ENCODE measurements at places on chromosomes 11 and 22.

DNA sequence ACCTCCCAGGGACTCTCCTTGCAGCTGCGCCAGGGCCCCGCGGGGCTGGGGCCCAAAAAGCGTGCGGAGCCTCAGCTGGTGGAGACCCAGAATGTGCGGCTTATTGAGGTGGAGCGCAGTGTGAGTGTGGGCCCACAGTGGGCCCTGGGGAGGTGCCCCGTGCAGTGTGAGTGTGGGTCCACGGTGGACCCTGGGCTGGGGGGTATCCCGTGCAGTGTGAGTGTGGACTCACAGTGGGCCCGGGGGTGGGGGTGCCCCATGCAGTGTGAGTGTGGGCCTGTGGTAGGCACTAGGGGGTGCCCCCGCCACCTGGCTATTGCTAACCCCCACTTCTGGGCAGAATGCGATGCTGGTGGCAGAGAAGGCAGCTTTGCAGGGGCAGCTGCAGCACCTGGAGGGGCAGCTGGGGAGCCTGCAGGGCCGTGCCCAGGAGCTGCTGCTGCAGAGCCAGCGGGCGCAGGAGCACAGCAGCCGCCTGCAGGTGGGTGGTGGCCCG lies 7.8 kb upstream of the RPS6KA4 start:
- DNase-seq = no peak

DNA sequence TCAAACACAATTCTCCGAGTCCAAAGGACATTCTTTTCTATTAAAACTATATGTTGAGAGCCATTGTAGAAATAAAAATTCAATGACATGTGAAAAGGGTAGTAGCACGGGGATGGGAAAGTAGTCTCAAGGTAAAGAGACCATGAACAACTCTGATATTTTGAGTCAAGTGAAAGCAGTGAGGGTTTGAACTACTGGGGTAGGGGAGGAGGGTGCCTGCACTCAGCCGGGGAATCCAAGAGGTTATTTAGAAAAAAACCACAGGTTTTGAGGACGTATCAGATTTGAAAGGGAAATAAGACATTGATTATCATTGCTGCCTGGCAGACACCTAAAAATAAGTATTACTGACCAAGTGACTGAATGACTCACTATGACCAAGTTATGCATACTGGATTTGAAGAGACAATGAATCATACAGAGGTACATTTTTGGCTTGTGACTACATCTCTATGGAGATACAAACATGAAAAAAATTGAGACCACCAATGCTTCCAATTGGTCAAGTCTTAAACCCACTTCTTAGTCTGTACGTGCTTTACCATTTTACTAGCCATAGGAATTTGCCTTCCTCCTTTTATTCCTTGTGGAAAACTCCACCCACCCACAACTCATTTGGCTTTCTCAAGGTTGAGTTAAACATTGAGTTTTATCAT lies 2.2 kb upstream of the OR52H1 start:
- DNase-seq = no peak

GRCh38 chr22:19614536-19614863 lies 90.3 kb upstream of the CLDN5 start:
- DNase-seq = no peak

DNA sequence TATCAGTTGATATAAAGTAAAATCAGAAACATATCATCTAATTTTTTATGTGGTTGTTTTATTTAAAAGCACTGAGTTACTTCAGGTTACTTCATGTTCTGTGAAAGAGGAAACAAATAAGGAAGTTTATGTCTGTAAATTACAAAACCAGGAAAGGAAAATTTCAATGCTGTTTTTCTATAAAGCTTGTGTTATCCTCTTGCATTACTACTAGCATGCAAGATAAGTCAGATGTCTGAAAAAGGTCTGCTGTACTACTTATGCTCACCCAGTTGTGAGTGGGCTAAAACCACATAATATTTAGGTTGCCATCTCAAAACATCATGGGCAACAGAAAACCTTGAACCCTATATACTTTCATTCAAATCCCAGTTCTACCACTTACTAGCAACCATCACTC lies 121.5 kb downstream of the ATG16L2 start:
- no peak for DNase-seq

DNA sequence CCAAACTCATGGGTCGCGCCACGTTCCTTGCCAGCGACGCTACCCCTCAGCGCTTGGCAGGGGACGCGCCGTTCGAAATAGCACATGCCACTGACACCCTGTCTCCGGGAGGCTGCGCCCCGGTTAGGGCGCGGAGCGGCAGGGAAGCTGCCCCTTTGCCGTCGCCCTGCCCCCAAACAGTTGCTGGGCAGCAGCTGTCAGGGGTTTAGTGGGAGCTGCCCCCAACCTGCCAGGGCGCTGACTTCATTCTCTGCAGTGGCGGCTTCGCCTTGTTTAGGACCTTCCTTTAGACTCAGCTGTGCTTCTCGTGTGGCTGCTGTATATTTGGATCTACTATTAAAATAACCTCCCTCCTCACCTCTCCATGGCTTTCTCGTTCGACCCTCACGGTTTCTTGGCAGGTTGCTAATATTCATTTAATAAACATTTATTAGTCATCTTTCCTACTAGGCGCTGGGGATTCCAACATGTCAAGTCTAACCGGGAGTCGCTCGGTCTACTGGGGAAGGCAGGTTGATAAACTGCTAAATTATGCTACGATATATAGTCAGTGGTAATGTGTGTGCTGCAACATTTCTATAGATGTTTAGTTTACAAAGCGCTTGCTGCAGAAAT lies 782 bp downstream of the TMEM109 start:
- no peak for DNase-seq

DNA sequence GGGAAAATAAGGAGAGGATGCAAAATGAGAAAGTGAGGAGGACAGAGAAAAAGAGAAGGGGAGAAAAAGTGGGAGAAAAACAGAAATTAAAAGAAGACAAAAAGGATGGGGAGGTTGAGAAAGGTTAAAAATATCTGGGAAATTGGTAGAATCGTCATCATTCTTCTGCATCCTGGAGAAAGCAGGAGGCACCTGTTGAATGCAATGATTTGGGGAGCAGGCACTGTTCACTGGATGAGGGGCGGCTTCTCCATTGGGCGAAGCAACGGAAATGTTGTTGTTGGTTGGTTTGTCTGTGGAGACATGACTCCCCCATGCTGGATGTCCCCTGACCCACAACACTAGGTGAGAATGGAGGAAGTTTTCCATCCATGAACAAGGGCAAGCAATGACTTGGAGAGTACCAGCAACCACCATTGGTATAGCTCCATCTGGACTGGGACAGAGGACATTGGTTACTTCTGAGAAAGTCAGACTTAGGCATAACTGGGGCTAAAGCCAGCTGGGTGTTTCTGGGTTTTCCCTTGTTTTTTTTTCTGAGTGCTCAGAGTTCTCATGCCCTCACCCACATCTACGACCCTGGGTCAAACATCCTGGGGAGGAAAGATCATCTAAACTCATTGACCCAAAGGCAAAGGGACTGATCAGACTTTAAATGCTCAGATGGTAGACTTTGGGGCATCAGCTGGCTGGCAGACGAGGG lies 11.9 kb upstream of the CD44 start:
- no peak for DNase-seq

- no peak for DNase-seq
Observed at GRCh38 chr11:128518493-128519207, 68.7 kb downstream of the ETS1 start.

- DNase-seq = no peak
Observed at GRCh38 chr11:102467080-102467708, 14.6 kb upstream of the TMEM123 start.

DNA sequence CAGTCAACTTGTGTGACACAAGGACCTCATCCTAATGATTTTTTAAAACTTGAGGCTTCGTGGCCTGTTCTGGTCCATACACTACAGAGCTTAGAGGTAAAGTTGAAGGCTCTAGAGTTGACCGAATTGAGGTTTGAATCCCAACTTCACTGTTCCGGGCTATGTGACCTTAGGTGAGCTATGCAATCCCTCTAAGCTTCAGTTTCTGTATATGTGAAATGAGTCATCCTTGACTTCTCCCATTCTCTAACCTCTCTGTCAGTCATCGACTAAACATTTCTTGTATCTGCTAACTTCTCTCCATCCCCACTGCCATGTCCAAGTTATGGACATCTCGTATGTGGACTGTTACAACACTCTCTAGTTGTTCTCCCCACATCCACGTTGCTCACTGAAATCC lies 178.2 kb upstream of the TMEM45B start:
- no peak for DNase-seq

GRCh38 chr22:43289976-43290721 lies 53.0 kb downstream of the SCUBE1 start:
- no peak for DNase-seq

- no peak for DNase-seq
Observed at GRCh38 chr11:67352546-67353316, 615 bp downstream of the POLD4 start.

DNA sequence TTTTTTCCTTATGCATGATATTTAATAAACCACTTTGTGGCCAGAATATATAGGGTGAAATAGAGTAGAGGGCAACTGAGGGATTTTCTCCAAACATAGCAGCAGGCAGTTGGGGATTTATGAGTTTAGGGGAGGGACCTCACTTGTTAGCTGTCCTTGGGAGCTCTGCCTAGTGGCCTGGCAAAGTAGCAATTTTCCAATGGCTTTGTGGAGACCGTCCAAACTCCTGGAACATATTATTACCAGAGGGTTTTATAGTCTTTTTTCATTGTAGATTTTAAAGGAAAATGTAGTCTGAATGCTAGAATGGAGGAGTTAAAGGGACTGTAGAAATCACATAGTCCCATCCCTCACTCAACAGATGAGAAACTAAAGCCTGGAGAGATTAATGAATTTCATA lies 32.3 kb downstream of the AMOTL1 start:
- DNase-seq = no peak

- no peak for DNase-seq
Observed at GRCh38 chr11:46259971-46260560, 17.4 kb upstream of the CREB3L1 start.

GRCh38 chr11:9264316-9265210 lies 587 bp downstream of the DENND5A start:
- peak; percentile 20 for DNase-seq

GRCh38 chr22:42969348-42969975 lies 45.5 kb downstream of the PACSIN2 start:
- no peak for DNase-seq

DNA sequence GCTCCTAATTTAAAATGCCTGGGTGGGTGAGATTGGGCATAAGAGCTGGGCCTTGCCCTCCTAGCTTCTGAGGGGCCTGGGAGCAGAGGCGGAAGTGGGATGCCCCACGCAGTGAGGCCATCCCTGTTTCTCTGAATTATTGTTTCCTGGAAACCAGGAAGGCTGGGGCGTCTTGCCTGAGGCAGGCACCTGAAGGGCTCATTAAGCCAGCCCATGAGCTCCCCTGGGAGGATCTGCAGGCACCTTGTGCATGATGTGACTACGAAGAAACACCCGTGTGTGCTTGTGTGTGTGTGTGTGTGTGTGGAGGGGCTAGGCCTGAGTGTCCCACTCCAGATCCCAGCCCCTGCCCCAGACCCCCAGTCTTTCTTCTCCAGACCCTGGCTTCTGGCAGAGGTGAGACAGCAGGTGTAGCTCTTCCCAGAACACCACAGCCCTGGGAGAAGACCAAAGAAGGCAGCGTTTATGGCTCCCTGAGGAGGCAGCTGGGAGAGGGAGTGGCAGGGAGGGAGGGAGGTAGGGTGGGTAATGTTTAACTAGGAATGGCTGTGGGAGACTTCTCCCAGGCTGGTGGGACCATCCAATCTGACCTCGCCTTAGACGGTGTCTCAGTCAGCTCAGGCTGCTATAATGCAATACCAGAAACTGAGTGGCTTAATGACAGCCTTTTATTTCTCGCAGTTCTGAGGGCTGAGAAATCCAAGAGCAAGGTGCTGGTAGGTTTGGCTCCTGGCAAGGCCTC lies 2.1 kb upstream of the BATF2 start:
- no peak for DNase-seq

GRCh38 chr11:128098781-128099180 lies 488.6 kb downstream of the ETS1 start:
- DNase-seq = no peak
